ENCODE measurements at places on chromosomes 16 and 17. TPM values are rescaled to one million over a fixed set of nuclear protein-coding genes. Genes with fewer than 3 reads are reported as not detected.

DNA sequence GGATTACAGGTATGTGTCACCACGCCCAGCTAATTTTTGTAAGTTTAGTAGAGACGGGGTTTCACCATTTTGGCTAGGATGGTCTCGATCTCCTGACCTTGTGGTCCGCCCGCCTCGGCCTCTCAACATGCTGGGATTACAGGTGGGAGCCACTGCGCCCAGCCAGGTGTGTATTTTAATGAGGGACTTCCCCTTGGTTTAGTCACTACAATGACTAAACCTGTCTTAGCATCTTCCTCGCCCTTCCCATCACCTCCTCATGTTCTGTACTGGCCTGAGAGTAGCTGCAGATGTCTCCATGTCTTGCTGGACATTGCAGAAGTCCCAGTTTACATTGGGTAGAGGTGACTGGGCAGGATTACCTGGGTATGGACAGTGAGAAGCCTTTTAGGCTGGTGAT lies 9.6 kb downstream of the SLC7A6 start:
- H3K36me3 ChIP-seq, result peaks cover 58% of the 10 kb centered on the region
- no peaks in the 10 kb centered on the region for H3K27me3 ChIP-seq
- H3K4me3 ChIP-seq, result no peak overlapping the region

DNA sequence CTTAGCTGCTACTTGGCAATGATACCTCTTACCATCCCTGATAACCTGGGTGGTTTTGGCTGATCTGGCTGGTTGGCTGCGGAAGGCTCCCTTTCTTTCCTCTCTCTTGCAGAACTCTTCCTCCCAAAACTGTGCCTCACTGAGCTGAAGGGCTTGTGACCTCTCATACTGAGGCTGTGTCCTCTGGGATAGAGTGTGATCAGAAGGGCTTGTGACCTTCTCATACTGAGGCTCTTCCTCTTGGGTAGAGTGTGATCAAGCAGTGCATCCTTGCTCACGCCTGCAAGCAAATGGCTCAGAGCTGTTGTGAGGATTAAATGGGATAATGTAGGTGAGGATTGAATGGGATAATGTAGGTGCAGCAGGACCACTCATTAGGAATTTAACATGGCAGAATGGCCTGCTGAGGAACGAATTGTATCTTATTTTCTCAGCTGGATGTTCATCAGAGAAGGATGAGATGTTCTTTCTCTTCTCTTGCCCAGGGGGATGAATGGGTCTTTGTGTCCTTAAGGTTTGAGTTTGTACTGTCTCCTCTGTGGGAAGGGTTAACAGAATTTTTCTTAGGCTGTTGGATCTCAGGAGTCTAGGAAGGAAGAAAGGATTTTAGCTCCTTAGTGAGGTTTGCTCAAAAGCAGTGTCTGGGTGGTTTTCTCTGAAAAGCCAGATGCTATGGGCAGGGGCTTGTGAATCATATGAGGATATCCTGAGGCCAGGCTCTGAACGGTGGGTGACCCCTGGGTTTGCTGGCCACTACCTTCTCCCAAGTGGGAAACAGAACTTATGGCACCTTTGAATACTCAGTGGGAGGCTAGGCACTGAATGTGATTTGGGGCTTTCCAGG lies 130.0 kb upstream of the HS3ST2 start:
- H3K36me3 ChIP-seq, result no peaks in the 10 kb centered on the region
- H3K4me1 ChIP-seq, result peaks cover 4% of the 10 kb centered on the region
- peaks cover 6% of the 10 kb centered on the region for H3K27me3 ChIP-seq
- H3K27ac ChIP-seq, result no peak overlapping the region

DNA sequence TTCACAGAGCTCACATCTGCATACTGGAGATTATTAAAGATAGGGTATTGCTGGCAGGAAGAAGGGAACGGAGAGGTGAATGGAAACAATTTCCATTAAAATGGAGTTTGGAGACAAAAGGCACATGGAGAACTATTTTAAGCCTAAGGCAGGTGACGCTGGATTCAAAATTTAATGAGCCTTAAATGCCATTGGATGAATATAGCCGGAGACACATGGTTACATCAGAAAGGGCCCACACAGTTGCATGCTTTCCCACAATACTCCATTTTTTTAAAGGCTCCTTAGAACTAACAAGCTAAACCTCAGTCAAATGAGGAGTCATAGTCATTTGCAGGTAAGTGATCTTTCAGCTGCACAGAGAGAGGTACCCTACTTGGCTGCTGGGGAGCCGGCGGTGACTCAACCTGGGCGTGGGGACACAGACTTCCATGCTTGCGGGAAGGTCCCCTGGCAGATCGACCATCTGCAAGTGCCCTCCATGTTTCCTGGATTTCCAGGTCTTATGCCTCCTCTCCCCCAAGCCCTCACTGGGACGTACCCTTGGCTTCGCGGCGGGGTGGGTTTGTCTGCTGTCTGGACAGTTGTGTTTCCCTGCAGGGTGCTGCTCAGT lies 259.2 kb downstream of the CBLN1 start:
- no peak for DNase-seq
- H3K4me3 ChIP-seq, result no peak overlapping the region

- H3K4me3 ChIP-seq, result no peak overlapping the region
- H3K27me3 ChIP-seq, result no peaks in the 10 kb centered on the region
- no peak for DNase-seq
- H3K36me3 ChIP-seq, result no peaks in the 10 kb centered on the region
- H3K4me1 ChIP-seq, result no peaks in the 10 kb centered on the region
- H3K27ac ChIP-seq, result no peak overlapping the region
These were observed 6.0 kb downstream of the WFIKKN2 start for GRCh38 chr17:50841277-50841948.

Gene CD300A
- 4.4 TPM for total RNA-seq

DNA sequence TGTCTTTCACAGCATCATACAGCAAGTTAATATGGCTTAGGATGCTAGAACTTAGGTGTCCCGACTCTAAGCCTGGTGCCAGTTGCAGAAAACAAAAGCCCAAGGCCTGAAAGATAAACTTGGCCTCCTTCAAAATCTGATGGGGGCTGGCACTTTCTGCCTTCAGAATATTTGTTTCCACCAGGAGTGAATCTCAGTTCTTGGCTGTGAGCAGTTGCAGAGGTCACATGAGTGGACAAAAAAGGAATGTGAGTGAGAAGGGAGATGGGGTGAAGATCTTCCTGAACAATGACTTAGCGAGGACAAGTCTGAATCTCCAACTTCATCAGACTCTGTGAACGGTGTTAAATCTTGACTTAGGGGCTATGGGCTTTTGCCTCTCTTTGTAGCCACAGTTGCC lies 46.6 kb downstream of the HOXB1 start:
- no peak for DNase-seq
- H3K4me3 ChIP-seq, result no peak overlapping the region
- H3K4me1 ChIP-seq, result peaks cover 25% of the 10 kb centered on the region
- no peak overlapping the region for H3K27ac ChIP-seq
- H3K27me3 ChIP-seq, result peaks cover 18% of the 10 kb centered on the region

Gene CCL17
- not detected for total RNA-seq

Data from activated naive CD8-positive, alpha-beta T cell treated with anti-CD3 and anti-CD28 coated beads for 36 hours (primary cell).